ENCODE measurements at places on chromosomes 2 and 18.

- no peak for DNase-seq
These were observed 25.1 kb upstream of the SP3 start for GRCh38 chr2:173990245-173990644.

GRCh38 chr18:62289047-62289446, 36.1 kb upstream of the TNFRSF11A start:
- no peak for DNase-seq

DNA sequence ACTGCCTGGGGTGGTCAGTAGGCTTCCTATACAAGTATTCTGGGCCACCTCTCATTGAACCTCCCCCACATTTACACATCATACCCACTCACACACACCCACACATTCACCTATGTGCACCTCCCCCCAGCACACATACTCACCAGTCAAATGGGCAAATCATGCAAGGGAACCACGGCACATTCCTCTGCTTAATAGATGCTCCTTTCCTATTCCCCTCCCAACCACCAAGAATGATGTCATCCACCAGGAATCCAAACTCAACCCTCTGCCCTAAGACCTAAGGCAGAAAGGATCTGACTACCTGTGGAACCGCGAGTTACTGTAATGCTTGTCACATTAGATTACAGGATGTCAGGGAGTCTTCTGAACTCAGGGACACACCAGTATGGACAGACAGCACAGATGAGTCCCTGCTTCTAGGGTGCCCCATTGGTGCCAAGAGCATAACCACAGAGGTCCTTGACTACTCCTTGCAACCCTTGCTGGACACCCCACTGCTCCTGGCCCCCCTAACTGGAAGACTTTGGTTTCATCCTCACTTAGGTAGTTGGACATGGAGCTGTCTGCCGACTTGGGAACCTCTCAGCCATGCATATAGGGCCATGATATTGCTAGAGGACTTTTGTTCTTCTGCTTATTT, 21.5 kb upstream of the CAB39 start:
- no peak for DNase-seq

DNA sequence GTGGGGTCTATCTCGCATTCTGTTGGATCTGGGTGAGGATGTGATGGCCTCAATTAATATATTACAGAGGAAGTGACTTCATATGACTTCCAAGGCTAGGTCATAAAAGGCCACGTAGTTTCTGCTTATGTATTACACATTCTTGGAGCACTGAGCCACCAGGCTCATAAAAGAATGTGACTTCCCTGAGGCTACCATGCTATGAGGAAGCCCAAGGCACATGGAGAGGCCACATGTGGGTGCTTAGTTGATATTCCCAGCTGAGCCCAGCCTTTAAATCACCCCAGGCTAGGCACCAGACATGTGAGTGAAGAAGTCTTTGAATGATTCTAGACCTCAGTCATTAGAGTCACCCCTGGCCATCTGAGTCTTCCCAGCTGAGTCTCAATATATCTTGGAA, 13.3 kb upstream of the REEP1 start:
- no peak for DNase-seq

DNA sequence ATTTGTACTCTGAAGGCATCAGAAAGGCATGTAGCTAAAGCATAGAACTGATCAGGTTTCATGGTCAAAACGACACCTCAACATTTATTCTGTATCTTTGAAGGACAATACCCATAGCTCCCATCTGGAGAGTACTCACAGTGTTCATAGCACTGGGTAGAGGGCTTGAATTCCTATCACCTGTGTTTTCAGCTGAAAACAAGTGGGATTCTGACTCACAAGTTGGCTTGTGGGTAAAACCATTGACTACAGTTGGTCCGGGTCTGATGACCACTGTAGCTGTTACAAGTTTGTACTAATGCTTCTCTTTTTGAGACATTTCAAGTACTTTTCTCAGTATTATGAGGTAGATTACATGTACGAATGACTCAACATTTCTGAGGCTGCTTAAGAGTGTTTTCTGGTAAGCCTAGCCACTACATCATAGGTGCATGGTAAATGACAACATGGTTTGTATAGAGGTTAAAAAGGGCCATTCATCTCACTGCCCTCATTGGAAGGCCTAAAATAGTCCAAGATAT, 68.6 kb upstream of the PELI1 start:
- no peak for DNase-seq

DNA sequence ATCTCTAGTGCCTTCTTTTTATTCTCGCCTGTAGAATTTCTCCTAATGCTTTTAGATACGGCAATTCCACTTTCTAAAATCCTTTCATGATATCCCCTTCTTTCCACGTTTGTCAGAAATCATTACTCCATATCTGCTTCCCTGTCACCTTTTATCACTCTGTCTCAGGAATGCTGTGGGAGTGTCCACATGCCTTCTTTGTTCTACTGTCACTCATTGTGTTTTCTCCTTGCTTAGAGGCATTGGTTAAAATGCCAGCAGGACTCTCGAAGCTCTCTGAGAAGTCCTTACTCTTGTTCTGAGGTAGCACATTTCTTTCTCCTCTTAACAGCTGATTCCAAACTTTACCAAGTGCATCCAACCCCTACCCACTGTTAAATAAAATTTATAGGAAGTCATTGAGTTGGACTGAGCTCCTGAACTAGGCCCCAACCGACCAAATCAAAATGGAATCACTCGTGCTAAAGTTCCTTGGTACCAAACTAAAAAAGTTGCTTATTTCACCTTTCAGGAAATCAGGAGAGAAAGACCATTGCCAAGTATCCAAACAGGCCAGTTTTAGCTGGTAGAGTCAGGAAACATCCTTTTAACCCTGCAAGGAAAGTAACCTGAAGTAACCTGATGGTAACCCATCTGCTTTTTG, 10.6 kb upstream of the GALNT5 start:
- no peak for DNase-seq

DNA sequence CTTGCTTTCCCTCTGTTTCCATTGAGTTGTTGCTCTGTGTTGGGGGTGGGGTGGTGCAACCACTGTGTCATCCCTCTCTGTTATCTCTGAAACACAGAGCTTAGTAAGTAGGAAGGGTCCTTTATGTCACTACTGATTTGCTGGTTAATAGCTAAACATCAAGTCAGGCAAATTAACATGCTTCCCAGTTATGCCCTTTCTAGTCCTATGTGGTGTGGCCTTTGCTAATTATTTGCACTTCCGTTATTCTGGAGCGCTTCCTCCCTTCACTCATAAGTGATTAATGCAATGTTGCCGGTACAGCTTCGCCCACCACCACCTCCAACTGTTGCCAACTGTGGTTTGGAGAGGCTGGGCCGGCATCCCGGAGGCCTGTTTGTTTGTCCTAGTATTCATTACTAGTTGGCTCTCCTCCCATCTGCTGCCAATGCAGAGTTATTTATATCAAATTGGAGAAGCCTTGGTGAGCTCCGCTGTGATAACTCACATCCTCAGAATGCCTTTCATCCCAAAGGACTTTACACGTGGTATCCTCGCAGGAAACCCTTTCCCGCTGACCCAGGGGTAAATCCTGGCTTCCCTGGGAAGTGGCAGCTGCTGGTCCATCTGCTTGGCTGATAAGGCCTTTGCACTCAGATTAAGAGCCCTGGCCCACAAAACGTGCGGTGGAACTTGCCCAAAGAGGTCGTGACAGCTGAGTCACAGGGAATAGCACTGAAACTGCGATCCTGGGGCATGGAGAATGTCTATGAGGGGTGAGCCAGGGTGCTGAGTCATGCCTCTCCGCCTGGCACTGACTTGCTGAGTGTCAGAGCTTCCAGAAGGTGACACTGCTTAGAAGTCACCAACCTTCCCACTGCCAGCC, 72.0 kb upstream of the ZCCHC2 start:
- DNase-seq: no peak

GRCh38 chr2:1716441-1716840, 27.9 kb downstream of the PXDN start:
- no peak for DNase-seq

DNA sequence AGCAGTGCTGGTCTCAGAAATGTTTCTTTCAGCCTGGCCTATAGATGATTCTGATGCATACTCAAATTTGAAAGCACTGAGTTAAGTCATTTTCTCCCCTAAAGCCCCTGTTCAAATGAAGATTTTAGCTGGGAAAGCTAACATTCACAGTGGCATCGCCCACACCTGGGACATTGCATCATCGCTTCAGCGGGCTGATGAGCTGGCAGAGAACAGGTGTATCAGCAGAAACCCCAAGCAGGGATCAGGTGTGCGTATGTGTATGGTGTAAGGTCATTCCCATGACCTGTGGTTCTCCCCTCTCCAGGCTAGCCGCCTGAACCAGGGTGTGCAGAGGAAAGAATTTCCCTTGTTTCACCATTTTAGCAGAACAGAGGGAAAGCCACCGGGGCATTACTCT, 56.3 kb downstream of the EPAS1 start:
- no peak for DNase-seq

GRCh38 chr2:68809324-68810240, 61.6 kb downstream of the BMP10 start:
- DNase-seq: no peak

DNA sequence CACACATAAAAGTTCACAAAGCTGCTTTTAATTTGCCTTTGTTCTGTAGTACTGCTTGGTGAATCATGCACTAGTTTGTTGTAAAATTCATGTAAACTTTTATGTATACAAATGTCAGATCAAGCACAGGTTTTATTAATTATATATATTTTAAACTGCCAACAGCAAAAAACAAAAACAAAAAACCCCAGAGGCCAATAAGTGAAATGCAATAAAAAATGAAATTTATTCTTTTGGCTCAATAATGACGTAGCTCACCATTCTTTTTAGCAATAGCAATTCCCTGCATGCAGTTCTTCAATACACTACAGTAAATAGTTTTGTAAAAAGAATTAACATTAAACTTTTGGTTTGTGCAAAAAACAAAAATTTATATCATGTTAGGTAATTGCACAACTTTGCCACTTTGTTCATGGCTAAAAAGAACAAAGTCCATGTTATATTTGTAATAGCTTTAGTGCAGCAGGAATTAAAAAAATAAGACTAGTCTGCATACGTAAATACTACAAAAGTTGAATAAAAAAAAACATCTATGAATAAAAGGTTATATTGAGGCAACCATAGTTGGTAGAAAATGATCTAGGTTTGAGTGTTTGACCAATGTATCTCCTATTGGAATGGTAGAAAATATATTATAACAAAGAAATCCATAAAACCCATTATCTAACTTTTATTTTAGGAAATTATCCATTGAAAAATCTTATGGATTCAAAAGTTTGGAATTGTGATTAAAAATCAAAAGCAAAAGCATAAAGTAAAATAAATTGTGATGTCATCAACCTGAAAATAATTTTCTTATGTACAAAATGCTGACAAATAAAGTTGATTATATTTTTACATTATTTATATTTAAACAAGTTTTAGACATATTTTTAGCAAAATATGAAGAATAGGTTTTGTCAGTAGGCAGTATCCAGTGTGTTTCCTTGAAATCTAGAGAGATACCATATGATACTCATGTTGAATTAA, 115.6 kb downstream of the SCN3A start:
- no peak for DNase-seq

- DNase-seq: no peak
These were observed 716 bp downstream of the MMADHC start for GRCh38 chr2:149586898-149587219.

DNA sequence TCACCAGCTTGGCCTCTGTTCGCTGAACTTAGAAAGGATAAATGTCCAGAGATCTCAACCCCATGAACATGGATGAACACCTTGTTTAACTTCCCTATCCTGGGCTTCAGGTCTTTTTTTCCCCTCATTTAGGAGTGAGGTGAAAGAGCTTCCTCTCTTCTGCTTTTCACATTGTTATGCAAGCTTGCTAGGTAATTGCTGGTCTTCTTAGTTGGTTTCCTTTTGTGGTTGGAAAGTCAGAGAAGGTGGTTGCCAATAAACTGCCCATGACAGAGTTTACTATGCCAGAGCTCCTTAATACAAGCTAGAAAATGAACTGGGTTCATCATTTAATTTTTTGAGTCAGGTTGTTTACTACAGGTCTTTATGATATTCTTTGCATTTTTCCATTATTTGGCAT, 16.6 kb downstream of the SLC9A4 start:
- DNase-seq: no peak

GRCh38 chr2:148658807-148659722, 14.5 kb downstream of the EPC2 start:
- no peak for DNase-seq

- DNase-seq: no peak
These were observed 58.2 kb upstream of the ST6GAL2 start for GRCh38 chr2:106944215-106944614.

- DNase-seq: no peak
These were observed 35.4 kb upstream of the MYO3B start for GRCh38 chr2:170142502-170142901.

GRCh38 chr2:15048000-15048399, 415.5 kb downstream of the LRATD1 start:
- no peak for DNase-seq

DNA sequence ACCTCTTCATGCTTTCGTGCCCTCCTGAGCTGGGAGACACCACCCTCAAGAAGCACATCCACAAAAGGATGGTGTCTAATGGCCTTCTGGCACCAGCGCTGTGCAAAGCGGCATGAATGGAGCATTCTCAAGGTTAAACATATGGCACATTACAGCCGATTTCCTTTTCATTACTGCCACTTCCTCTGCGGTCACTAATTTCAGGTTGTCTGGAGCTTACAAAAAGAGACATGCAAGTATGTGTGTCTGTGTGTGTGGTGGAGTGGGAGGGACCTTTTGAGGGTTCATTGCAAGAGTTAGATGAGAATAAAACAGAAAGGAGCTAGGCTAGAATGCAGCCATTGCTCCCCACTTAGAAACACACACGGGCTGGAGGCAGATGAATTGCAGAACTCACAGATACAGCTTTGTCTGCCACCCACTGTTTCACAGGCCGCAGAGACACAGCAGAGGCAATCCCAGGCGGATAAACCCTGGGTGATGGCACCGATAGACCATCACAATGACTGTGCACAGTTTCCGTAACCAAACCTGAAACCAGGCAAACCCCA, 76.0 kb downstream of the TGIF1 start:
- no peak for DNase-seq

DNA sequence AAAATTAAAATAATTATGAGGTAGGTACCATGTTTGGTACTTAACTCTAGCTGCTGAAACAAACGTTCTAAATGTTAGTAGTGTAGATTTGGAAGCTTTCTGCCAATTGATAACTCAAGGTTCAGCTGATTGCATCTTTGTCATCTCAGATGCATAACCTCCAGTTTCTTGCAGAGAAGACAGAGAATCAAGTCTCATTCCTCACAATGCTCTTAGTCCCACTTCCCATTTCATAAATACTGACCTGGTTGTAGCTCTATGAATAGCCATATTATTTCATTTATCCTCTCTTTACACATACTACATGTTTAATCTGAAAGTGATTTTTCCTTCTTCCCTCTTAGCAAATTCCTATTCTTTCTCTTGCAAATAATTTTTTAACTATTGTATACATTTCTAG, 178.5 kb upstream of the SETBP1 start:
- DNase-seq: no peak

- DNase-seq: no peak
These were observed 26.2 kb downstream of the PCBP1 start for GRCh38 chr2:70113359-70114070.

- no peak for DNase-seq
These were observed 41.6 kb downstream of the LRRC30 start for GRCh38 chr18:7272311-7273049.

DNA sequence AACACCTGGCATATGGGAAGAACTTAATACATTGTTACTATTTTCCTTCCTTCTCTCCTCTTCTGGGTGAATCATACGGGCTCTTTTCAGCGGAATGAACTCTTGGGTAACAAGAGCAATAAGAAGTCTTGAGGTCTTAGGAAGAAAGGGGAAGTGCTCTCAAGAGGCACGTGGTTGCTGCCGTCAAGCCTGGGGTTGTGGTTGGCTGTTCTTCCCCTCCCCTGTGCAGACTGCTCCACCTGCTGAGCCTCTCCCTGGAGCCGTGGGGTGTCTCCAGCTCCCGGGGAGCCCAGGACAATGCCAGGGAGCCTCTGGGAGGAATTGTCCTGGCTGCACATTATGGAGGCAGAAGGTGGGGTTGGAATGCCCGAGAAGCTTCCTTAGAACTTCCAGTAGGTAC, 19.4 kb downstream of the TOGARAM2 start:
- DNase-seq: no peak
